ENCODE measurements at places on chromosomes 16 and 17.
A peak's percentile ranks its signal among the peaks of the same experiment; 100 is the strongest.

DNA sequence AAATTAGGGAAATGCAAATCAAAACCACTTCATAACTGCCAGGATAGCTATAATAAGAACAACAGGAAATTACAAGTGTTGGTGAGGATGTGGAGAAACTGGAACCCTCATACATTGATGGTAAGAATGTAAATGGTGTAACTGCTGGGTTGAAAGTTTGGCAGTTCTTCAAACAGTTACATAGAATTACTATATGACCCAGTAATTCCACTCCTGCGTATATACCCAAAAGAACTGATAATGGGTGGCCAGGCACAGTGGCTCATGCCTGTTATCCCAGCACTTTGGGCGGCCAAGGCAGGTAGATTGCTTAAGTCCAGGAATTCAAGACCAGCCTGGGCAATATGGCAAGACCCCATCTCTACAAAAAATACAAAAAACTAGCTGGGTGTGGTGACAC is 4.5 kb upstream of the CMTM4 start:
- no peak for DNase-seq

DNA sequence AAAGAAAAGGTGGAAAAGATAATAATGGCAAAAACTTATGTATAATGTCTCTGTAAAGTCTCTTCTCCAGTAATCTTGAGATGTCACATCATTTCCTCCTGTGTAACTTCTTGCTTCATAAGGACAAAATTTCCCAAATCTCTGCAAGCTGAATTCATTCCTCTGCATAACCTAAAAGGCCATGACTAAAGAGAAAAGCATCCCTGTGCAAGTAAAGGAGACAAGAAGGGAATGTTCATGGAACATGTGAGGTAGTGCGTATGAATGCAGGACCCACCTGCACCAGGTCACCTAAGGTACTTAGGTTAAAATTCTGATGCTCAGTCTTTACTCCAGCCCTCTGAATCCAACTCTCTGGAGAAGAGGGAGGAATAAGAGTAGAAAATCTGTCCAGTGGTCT is 46.9 kb upstream of the NLK start:
- no peak for DNase-seq

- no peak for DNase-seq
These were observed 6.4 kb upstream of the TOX3 start for GRCh38 chr16:52553322-52553721.

- DNase-seq = no peak
These were observed 3.4 kb upstream of the SSTR5 start for GRCh38 chr16:1069154-1069553.

GRCh38 chr16:83940119-83940518 is 12.9 kb upstream of the OSGIN1 start:
- no peak for DNase-seq

- DNase-seq = no peak
These were observed 17.9 kb downstream of the WNT3 start for GRCh38 chr17:46800573-46800972.

DNA sequence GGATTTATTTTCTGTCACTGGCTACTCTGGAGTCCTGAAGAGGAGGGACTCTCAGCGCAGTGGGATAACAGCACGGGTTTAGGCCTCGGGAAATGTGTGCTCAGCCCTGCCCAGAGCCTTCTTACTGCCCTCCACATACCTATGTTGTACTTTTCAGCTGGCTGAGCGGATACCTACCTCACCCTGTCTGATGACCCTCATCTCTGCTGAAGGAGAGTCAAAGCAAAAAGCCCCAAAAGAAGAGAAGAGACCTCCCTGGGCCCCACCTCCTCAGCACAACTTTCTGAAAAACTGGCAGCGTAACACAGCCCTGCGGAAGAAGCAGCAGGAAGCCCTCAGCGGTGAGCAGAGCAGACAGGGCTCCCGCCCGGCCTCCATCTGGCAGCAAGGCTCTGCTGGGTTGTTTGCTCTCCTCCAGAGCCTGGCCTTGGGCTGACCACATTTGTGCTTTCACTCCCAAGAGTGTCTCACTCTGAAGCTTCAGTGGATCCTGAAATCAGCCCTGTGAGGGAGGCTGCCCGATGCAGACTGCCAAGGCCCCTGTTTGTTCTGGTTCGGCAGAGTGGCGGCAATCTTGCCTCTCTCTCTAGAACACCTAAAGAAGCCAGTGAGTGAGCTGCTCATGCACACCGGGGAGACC is 10.3 kb downstream of the MYCBPAP start:
- no peak for DNase-seq

DNA sequence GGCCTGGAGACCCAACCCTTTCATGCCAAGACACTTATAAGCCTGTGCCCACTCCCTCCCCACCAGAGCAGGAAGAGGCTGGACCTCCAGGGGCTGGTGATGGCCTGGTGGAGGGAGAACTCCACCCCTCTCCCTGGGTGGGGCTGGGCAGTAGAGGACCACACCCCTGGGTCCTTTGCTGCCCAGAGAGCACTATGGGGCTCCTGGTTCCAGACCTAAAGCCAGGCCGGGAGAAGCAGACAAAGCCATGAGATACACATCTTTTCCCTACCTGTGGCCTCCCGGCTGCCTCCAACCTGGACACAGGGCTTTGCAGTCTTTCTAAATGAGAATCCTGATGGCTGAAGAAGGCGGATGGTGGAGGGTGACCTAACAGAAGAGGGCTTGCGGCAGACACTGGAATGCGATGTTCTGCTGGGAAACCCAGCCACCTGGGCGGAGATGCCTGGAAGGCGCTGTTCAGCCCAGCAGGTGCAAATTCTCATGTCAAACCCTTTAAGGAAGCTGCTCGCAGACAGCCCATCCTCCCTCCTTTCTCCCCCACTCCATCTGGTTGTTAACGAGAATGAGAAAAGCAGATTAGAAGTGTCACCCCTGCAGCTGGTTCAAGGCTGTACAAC is 43.9 kb upstream of the KIFC3 start:
- DNase-seq = no peak

GRCh38 chr17:41494524-41494923 is 4.8 kb upstream of the KRT36 start:
- DNase-seq = peak; percentile 53

- DNase-seq = no peak
These were observed 227.3 kb downstream of the SNX29 start for GRCh38 chr16:12203780-12204351.

- no peak for DNase-seq
These were observed 79.2 kb upstream of the LGALS9 start for GRCh38 chr17:27551701-27552248.

GRCh38 chr17:17420082-17420481 is 56.7 kb upstream of the MED9 start:
- no peak for DNase-seq

DNA sequence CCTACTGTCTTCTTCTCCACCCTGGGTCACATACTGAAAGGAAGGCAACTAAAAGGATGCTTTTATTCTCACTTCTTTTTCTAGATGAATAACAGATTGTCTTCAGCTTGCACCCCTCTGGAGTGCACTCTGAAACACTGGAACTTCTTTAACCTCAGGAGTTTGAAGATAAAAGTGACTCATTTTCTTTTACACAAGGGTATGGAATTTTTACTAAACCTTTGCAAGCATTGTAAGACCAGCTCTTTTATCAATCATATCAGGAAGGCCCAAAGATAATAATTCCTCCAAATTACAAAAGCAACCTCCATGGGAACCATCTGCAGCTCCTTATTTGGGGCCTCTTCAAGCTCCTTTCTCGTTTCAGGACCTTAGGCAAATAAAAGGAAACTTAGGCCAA is 193.5 kb upstream of the KIF2B start:
- DNase-seq = peak; percentile 3

DNA sequence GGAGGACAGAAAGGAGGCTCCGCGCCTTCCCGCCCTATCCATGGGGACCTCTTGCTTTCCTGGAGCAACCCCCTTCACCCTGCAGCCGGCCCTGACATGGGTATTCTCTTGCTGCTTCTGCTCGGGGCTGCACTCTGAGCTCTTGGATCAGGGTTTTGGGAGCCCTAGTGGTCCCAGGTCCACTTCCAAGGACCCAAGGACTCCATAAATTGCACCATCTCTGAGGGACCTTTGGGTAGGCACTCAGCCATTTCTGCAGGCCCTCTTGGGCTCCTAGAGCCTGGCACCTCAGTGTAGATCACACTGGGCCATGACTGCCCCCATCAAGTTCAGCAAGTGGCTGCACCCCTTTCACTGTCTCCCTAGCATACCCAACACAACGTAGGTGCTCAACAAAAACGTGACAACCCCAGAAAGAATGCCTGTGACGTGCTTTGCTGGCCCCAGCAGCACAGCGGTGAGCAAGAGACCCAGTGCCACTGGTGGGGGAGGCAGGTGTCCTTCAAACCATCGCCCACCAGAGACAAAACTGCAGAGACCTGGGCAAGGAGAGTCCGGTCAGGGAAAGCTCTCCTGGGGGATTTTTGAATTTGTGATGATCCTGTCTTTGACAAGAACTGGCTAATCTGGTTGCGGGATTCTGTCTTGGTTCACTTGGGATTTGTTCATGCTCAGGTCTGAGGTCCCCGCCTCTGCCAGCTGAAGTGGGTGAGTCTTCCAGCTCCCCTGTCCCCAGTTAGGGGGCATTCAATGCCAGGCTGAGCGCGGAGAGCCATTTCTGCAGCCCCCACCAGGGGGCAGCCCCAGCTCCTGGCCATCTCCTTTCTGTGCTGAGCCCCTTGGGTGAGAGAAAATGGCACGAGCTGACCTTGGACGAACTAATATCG is 2.5 kb upstream of the RAB11FIP4 start:
- peak; percentile 44 for DNase-seq

- peak; percentile 89 for DNase-seq
These were observed 363.7 kb downstream of the SNX29 start for GRCh38 chr16:12340151-12340733.

GRCh38 chr17:54969658-54970572 is 1.4 kb downstream of the STXBP4 start:
- no peak for DNase-seq

DNA sequence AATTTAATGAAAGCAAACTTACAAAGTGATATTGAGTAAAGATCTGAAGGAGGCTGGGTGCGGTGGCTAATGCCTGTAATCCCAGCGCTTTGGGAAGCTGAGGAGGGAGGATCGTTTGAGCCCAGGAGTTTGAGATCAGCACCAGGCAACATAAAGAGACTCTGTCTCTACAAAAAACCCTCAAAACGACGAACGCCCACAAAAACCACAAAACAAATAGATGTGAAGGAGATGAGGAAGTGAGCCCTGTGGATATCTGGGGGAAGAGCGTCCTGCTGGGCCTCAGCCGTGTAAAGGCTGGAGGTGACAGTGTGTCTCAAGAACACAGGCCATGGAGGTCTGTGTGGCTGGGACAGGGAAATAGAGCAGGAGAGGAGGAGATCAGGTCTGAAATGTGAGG is 68.8 kb downstream of the ITFG1 start:
- DNase-seq = no peak

DNA sequence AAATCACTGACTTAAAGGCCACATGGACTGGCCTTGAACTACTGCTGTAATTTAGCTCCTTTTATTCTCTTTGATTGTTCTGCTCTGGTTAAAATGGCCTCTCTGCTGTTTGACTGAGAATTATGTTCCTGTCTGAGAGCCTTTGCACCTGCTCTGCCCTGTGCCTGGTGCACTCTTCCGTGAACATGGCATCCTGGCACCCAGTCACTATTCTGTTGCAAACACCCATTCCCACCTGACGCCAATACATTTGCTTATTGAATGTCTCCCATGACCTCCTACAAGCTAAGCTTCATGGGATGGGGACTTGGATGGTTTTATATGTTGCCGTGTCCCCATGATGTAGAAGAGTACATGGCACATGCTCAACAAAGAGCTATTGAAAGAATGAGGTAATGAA is 20.1 kb downstream of the HSD17B2 start:
- DNase-seq = no peak

DNA sequence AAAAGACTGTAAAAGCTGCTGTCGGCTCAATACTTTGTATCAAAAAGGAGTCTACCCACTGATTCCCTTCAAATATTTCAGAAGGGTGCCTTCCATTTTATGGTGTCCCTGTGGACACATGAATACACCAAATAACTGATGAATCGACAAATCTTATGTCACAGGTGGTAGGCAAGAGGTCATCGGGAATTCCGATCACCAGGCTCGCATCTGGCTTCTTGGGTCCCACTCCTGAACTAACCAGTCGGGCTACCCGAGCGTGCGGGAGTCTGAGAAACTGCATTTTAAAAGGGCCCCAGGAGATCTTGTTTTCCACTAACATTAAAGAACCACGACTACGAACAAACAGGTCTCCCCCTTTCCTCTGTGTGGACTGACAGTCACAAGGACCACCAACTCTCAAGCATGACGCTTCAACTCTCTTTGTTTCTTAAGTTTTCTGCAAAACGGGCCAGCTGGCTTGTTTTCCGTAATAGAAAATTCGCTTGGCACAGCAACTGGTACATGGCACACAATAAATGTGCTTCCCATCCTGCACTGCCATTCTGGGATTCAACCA is 873 bp downstream of the PSME3IP1 start:
- DNase-seq = no peak

GRCh38 chr16:22632606-22633005 is 121.9 kb downstream of the NPIPB5 start:
- DNase-seq = no peak

DNA sequence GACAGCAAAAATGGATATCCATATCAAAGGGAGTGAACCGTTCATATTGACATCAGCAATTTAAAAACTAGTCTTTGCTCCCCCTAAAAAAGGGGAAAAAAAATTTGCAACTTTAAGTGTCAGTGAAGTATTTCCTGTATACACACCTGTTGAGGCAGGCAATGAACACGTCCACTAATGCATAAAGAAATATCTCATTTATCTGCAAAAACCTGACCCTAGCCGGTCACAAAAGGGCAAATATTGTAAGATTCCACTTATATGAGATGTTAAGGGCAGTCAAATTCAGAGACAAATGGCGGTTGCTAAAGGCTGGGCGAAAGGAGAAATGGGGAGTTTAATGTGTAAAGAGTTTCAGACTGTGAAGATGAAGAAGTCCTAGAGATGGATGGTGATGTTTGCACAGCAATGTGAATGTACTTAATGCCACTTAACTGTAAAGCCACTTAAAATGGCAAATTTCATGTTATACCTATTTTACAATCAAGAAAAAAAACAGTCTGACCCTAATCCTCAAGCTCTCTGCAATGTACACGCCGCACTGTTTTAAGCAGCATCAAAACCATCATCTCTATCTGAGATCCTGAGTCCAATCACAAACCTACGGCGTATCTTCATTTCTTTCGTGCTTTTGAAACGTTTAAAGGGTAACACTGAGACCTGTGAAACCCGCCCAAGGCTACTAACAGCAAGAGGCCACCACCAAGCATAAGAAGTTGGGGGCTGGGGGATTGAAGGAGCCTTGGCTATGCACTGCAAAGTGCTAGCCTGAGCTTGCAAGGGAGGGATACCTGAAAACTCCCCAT is 1.1 kb downstream of the PARN start:
- no peak for DNase-seq

DNA sequence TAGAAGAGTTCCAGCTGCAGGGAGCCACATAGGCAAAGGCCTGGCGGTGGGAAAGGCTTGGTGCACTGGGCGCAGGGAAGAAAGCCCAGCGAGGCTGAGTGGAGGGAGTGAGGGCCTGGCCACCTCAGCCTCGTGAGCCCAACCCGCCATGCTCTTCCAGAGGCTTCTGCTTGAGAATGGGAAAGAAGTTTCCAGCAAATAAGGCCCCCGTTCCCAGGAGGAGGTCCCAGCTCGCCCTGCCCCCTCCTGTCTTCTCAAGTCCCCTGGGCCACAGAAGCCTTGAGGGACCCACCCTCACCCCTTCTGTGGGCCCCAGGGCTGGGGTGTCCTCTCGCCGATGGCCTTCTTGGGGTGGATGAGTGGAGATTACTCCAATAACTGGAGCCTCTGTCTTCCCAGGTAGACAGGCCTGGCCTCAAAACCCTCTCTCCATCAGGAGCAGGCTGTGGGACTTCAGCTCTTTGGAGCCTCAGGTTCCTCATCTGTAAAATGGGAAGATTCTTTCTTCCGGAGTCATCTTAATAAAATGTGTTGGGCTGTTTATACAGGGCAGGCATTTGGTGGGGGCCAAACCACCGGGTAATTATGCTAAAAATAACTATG is 933 bp upstream of the SNN start:
- DNase-seq = no peak

All from AG08395 (cell line).